ENCODE measurements at places on chromosomes 1 and 21. TPM values are rescaled to one million over a fixed set of nuclear protein-coding genes. Genes with fewer than 3 reads are reported as not detected.

LRRC42 gene
- total RNA-seq = 22.0 TPM

GRCh38 chr1:185974367-185975170 lies 240.4 kb downstream of the HMCN1 start:
- no peaks in the 10 kb centered on the region for H3K4me1 ChIP-seq
- H3K27ac ChIP-seq = no peak overlapping the region
- no peaks in the 10 kb centered on the region for H3K36me3 ChIP-seq

DNA sequence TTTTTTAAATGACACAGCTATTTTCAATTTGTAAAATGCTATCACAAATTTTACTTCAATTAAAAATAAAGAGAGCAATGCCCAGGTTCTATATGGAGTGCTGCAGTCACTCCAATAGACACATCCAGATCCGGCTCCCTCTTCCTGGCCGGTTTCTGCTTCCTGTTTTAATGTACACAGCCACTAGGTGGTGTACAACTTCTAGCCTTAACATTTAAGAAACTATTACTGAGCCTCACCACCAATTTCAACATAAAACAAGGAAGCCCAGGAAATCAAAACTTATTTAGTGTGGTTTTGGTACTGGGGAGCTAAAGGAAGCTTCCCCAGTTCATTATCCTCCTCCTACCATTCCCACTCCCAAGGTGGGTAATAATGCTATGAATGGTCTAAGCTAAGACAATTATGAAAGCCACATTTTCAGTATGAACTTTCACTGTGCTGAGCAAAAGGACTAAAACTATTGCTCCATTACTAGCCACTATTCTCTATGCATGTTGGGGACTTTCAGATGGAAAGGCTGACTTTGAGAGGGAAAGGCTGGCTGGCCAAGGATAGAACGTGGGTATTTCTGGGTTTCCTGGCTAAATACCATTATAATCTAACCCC lies 25.5 kb upstream of the MTMR11 start:
- peaks cover 26% of the 10 kb centered on the region for H3K4me1 ChIP-seq
- peaks cover 41% of the 10 kb centered on the region for H3K36me3 ChIP-seq
- H3K27ac ChIP-seq = peak overlapping the region; percentile 73
- H3K27me3 ChIP-seq = no peaks in the 10 kb centered on the region
- peak; percentile 60 for DNase-seq

GRCh38 chr21:45467221-45467779 lies 62.3 kb downstream of the COL18A1 start:
- peaks cover 17% of the 10 kb centered on the region for H3K4me1 ChIP-seq
- H3K27me3 ChIP-seq = no peaks in the 10 kb centered on the region
- no peak overlapping the region for H3K27ac ChIP-seq
- DNase-seq = peak; percentile 79
- H3K4me3 ChIP-seq = no peak overlapping the region

DNA sequence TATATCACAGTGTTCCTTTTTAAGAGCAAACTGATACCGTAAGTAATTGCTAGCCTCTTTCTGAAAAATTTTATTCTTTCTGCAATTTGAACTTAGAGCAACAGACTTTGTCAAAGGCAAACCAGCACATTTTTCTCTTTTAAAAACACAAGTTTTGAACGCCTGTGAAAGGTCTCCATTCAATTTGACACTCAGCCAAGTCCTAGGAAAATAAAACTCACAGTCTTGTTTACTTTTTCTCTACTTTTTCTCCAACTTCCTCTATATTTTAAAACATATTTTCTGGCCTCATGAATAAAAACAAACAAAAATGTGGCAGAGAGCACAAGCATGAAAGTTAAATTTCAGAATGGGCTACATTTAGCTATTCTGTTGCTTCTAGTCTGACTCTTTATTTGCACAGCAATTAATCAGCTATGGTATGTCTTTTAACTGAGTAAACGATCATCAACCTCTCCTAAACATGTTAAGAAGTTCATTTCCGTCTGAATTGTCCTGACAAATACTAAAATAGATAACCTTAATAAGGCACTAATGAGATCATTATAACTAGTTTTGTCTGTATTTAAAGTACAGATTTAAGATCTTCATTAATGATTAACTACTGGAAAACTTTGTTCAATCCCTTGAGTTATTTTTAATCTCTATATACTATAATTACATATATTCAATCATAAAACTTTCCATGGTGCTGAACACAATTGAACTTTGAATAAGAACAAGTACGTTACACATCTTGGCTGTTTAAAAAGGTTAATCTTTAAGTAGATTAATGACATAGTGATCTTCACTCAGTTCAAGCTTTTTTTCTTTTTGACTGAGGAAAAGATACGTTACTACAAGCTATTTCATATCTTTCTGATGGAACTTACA lies 550.6 kb downstream of the PTBP2 start:
- no peak overlapping the region for H3K4me3 ChIP-seq
- H3K36me3 ChIP-seq = no peaks in the 10 kb centered on the region
- no peaks in the 10 kb centered on the region for H3K4me1 ChIP-seq
- no peaks in the 10 kb centered on the region for H3K27me3 ChIP-seq

GRCh38 chr1:219339466-219339865 lies 165.8 kb downstream of the LYPLAL1 start:
- no peak overlapping the region for H3K4me3 ChIP-seq
- H3K4me1 ChIP-seq = no peaks in the 10 kb centered on the region
- H3K36me3 ChIP-seq = no peaks in the 10 kb centered on the region
- H3K27me3 ChIP-seq = no peaks in the 10 kb centered on the region
- DNase-seq = no peak
